Renal pelvis (tissue), 12 donors: ENCODE measurements at places on chromosomes 6 and 20. TPM values are rescaled to one million over a fixed set of nuclear protein-coding genes. Genes with fewer than 3 reads are reported as not detected.

Gene CDH4
- polyA plus RNA-seq, result 8.4 TPM

Gene MTFR2
- polyA plus RNA-seq, result 3.4 TPM

Gene TNFRSF6B
- polyA plus RNA-seq, result 2.8 TPM

Gene C6orf163
- polyA plus RNA-seq, result 6.5 TPM

Gene HSD17B8
- polyA plus RNA-seq, result 31.6 TPM

Gene TNNC2
- polyA plus RNA-seq, result 0.66 TPM

Gene ATP9A
- polyA plus RNA-seq, result 56.9 TPM

DNA sequence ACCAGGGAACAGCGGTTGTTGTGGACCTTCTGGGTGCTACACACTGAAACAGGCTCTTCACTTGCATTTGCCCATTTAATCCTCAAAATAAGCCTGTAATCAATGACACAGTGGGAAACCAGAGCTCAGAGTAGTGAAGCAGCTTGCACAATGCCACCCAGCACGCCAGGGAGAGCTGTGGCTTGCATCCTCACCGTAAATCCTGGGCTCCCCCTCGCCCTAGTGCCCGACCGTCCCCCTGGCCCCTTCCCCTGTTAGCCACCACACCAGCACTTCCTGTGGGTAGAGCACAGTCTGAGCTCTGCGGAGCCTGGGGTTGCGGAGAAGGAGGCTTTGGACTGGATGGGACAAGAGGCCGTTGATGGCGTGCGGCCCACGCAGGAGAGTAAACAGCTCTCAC, 14.5 kb downstream of the VSTM2L start:
- no peak for DNase-seq

DNA sequence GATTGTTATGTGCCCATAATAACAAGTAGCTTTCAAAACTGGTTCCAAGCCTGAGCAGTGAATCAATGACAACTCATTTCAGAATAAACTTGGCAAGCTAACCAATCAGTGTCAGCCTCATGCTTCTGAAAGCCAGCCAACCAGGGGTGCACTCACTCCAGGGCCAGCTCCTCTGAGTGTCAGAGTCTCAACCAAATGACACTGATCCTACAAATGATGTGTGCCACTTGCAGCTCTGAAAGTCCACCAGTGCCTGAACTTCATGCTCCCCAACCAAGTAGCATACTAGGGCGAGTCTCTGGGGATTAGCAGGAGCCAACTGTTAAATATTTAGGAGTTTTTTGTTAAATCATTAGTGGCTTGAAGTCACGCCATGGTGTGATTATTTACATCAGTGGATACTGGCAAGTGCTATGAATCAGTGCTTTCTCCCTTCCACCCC, 4.5 kb downstream of the IYD start:
- DNase-seq, result no peak

DNA sequence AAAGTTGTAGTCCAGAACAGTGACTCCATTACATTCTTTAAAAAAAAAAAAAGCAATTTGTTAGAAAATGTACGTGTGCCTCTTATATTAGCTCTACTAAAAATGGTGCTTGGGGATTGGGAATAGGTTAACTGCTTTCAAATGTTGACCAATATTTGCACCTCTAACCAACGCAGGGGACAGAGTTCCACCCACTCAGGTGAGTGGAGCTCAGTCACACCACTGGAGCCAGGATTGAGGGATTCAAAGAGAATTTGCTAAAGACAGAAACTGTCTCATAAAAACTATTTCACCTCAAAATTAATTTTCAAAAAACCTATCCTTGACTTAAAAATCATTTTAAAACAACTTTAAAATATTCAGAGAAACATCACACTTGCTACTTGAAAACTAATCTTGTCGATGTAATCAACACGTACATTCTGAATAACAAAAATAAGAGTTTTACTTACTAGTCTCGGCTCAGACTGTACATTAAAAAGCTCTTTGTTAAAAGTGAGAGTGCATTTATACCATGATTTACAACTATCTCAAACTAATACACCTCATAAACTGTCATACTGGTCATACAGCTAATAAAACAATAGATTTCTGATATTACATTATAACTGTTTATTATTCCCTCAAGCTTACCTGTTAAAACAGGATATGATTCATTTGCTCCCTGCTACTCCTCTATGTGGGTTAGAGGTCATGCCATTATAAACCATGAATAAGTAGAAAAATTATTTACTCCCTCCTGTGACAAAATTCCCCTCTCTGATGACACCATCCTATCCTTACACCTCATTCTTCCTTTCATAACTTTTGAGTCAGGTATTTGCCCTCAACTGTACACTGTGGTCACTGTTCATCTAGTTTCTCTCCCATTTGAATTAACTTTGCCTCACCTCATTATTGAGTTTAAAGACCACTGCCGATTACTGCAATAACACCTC, 88.6 kb downstream of the PDE10A start:
- DNase-seq, result no peak

DNA sequence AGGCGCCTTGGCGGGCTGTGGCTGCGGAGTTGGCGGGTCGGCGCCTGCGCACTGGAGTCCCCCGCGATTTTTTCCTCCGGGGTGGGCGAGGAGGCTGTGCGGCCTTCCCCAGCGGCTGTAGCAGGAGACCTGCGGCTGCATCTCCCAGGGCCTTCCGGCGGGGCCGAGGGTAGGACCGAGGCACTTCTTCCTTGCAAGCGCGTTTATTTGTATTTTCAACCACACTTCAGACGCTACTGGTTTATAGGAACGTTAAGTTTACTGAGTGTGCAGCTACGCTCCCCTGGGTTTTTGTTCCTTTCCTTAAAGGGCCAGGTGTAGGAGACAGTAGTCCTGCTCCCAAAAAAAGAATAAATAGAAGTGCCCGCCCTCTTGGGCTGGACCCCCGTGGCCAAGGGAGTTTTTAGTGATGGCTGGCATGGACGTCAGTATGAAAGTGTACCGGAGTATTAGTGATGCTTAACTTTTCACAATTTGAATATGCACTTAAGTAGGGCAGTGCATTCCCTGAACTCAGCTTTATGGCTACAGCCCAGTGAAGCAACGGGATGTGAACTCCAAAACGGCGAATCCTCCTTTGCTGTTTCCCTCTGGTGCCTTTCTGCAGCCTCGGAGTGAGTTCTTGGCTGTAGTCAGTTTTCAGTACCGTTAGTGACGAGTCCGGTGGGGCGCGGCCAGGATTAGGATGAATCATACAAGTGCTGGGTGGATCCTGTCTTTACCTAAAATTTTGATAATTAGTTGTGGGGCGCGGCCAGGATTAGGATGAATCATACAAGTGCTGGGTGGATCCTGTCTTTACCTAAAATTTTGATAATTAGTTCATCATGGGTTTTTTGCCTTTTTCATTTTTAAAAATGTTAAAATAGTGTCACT, 1.0 kb upstream of the FBXO5 start:
- DNase-seq, result peak; percentile 36

DNA sequence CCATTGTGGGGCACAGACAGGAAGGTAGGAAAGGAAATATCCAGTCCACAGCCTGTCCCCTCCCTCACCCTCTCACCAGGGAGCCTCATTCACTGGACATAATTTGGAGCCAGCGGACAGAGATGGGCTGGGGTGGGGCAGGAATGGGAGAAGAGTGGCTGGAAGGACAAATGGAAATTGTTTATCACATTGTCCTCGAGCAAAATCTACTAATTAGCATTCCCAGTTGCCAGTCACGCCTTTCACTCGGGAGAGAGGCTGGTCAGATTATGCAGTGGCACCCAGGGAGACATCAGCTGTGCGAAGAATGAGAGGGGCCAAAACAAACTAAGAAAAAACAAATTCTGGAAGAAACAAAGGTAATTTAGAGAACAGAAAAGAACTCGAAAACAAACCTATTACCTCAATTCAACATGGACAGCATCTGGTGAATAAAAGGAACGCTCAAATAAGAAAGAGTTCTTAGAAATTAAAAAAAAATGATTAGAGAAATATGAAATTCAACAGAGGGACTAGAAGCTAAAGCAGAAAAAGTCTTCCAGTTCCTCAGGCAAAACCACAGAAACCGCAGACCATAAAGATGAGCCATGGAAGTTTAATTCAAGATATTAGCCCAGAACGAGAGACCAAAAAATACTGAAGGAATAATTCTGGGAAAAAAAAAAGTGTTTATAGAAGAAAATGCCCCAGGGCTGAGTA, 108.5 kb upstream of the RALGAPA2 start:
- DNase-seq, result no peak

- DNase-seq, result no peak
These were observed 55.4 kb downstream of the CTNNBL1 start for GRCh38 chr20:37749218-37749617.

DNA sequence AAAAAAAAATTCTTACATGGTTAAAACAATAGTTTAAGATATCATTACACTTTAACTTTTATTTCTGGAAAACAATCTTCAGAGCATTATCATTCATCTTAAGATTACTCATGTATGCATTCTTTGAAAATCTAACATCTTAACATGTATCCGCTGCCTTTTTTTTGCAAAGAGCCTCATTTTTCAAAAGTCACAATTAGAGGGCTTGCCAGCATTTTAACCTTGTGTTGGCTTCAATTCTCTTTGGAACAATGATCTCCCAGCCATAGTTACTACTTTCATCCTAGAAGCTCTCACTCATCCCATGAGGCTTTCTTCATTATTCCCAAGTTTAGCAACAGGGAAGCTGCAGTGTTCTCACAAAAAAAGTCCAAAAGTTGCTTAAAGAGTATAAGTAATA, 330.8 kb downstream of the BCKDHB start:
- DNase-seq, result no peak

DNA sequence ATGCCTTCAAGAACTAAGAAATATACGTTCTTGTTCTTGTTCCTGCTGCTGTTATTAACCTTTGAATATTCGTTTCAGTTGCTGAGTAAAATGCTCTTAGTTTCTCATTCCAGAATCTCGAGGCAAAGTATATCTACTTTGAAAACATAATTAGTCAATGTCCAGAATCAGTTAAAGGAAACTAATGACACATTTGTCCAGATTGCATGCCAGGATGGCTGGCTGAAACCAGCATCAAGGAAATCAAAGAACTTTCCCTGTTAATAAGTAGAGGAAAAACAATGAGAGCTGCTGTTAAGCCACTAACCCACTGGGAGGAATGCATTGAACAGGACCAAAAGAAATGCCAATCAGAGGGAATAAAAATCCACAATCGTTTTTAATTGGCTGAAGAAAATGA, 196.9 kb downstream of the ALDH8A1 start:
- DNase-seq, result peak; percentile 40

DNA sequence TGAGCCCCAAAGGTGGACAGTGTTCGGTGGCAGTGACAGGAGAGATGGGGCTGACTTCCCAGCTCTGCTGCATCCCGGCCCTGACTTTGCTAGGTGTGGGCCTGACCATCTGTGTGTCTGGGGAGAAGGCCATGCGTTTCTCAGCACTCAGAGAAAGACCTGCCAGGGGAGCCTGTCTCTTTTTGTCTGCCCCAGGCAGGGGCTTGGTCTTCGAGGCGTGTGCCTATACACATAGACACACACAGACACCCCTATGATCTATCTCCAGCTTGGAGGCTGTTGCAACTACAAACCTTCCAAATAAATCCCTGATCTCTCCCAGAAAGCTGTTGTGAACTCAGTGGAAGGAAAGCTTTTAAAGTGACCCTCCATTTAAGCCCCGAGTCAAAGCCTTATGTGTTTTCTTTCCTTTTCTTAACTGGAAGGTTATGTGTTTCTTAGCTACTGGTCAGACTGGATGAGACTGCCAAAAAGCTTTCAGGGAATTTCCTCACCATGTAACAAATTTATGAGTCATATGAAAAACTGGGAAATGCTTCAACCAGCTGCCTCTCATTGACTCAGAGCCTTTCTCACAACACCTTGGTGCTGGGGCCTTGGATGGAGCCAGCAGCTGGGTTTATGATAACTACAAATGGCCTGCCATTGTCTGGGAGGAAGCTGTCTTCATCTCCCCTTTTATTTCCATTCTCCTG, 102.6 kb downstream of the CDC5L start:
- DNase-seq, result peak; percentile 62

DNA sequence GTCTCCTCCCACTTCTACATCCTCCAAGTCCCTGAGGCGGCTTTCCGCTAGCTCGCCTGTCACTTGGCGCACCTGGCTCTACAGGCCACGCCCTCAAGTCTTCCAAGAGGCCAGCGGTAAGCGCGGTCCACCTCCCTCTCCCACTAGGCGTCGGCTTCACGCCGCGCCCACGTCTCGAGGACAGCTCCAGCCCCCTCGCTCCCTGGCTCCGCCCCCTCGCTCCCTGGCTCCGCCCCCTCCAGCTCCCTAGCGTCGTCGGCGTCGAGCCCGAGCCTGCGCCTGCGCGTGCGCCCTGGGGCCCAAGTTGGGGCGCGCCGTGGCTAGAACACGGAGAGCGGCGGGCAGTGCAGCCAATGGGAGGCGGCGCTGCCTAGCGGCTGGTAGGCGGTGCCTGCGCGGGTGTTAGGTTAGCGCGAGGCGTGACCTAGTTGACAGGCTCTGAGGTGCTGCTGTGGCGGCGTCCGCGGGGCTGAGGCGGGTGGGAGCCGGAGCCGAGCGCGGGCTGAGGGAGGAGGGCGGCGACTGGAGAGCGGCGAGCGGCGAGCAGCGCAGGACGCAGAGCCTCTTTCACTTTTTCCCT, at the start of gene MACROD2:
TSS of gene MACROD2 (plus strand) at position 431 of the 580 bp plus-strand sequence.
- peak; percentile 90 for DNase-seq

GRCh38 chr20:63367446-63368055, 6.4 kb upstream of the CHRNA4 start:
- DNase-seq, result no peak

DNA sequence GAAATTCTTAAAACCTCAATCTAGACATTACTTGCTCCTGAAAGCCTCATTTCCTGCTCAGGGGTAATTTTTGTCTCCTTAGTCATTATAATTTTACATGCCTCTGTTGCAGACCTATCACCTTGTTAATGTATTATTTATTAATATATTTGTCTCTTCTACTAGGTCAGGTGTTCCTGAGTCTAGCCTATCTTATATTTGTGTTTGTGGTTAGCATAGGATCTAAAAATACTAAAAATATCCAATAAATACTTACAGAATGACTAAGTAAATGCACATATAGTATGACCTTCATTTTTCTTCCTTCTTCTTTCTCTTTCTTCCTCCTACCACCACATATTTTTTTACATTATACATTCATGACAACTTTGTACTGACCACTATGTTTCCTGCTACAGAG, 268.9 kb upstream of the HS3ST5 start:
- no peak for DNase-seq

- no peak for DNase-seq
These were observed 72.0 kb downstream of the BLOC1S5 start for GRCh38 chr6:7992002-7992815.

GRCh38 chr6:161238081-161238480, 35.8 kb downstream of the AGPAT4 start:
- no peak for DNase-seq

GRCh38 chr6:74976026-74976425, 229.8 kb downstream of the COL12A1 start:
- no peak for DNase-seq

- no peak for DNase-seq
These were observed 250.9 kb upstream of the SULF2 start for GRCh38 chr20:48035961-48036731.

GRCh38 chr6:99270826-99271225, 78.6 kb downstream of the FAXC start:
- DNase-seq, result peak; percentile 60

DNA sequence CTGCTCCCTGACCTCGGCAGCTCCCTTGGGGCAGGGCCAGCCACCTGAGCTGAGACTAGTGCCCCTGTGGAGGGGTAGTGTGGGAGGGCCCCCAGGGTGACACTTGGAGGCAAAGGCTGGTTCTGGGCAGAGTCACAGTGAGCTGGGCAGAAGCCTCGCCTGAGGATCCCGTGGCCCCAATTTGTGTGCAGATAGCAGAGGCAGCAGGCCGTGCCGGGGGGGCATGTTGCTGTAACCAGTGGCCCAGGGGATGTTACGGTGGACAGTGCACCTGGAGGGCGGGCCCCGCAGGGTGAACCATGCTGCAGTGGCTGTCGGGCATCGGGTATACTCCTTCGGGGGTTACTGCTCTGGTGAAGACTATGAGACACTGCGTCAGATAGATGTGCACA, 2.9 kb downstream of the KLHDC3 start:
- DNase-seq, result no peak

- peak; percentile 43 for DNase-seq
These were observed 7.9 kb downstream of the RAB32 start for GRCh38 chr6:146551545-146551944.
